ENCODE measurements at places on chromosomes 12 and 14.

DNA sequence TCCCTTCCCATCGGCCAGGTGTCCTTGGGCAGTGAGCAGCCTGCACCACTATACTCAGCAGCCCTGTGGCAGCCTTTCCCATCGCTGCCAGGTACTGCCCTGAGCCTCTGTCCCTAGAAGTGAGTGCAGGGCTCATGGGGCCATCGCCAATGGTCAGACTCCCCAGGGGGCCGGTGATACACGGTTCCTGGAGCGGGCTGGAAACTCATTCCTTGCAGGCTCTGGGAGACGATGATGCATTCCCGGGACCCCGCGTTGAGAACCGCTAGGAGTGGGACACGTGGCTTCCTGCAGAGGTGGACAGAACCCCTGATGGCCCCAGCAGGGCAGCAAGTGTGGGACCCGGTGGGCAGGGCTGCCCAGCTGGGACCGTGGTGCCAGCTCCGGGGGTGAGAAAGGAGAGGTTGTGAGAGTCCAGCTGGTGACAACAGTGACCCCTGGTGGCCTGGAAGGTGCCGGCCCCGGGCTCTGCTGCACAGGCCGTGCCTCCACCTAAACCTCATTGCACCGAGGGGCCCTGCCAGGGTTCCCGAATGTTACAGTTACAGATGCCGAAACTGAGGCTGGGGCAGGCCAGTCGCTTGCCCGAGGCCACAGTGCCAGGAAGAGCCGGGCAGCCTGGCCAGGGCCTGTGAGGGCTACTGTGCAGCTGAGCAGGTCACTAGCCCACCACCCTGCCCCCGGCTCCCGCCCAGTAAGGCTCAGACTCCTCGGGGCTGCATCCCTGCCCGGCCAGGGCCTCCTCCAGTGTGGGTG, 33.8 kb downstream of the FBRSL1 start:
- no peak for DNase-seq

GRCh38 chr12:18754124-18754707, 16.3 kb downstream of the CAPZA3 start:
- DNase-seq, result no peak

- DNase-seq, result no peak
Measured at GRCh38 chr14:23569443-23570151, 2.0 kb upstream of the AP1G2 start.

DNA sequence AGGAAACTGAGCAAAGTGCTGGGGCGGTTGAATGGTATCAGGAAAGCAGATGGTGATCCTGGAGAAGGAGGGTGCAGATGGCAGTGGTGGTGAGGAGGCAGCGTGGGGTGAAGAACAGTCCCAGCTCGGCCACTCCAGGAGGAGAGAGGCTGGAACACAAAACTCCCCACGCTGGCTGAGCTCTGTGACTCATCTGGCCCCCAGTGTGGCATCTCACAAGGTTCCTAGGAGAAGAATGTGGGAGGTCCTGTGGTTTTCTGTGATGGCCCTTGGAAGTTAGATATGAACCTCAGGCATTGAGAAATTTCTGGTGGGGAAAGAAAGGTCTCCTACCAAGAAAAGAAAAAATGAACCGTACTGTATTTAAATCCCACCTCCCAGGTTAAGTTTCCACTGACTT, 8.0 kb upstream of the NRXN3 start:
- no peak for DNase-seq

DNA sequence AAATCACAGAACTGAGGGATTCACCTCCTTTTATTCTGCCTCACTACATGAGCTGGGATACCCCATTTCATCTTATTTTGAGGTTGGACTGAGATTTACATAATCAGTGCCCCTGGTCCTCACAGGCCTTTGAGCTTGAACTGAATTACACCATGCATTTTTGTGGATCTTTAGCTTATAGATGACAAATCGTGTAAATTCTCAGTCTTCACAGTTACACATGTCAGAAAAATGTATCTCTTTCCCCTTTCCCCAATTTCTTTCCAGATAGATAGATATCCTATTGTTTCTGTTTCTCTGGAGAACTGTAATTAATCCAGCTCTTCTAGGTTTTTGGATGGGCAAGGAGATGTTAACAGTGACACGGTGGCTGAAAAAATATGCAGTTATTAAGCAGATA, 1778.9 kb upstream of the SEL1L start:
- DNase-seq, result no peak

- DNase-seq, result no peak
Measured at GRCh38 chr14:76726551-76726970, 34.7 kb upstream of the VASH1 start.

- DNase-seq, result no peak
Measured at GRCh38 chr14:105432657-105433056, 13.0 kb downstream of the MTA1 start.

- DNase-seq, result peak; percentile 51
Measured at GRCh38 chr12:47868041-47868440, 36.8 kb downstream of the VDR start.

GRCh38 chr12:101939856-101940265, 62.5 kb downstream of the DRAM1 start:
- DNase-seq, result no peak
